Progenitor cell of endocrine pancreas (in vitro differentiated cells): ENCODE measurements at places on chromosomes 11 and 22. TPM values are rescaled to one million over a fixed set of nuclear protein-coding genes. Genes with fewer than 3 reads are reported as not detected.

- DNase-seq = no peak
Measured at GRCh38 chr11:118894192-118894591, 10.5 kb downstream of the CXCR5 start.

GRCh38 chr11:113339929-113340589 is 25.7 kb downstream of the TTC12 start:
- DNase-seq = no peak

- no peak for DNase-seq
Measured at GRCh38 chr11:131850507-131850906, 480.1 kb downstream of the NTM start.

DNA sequence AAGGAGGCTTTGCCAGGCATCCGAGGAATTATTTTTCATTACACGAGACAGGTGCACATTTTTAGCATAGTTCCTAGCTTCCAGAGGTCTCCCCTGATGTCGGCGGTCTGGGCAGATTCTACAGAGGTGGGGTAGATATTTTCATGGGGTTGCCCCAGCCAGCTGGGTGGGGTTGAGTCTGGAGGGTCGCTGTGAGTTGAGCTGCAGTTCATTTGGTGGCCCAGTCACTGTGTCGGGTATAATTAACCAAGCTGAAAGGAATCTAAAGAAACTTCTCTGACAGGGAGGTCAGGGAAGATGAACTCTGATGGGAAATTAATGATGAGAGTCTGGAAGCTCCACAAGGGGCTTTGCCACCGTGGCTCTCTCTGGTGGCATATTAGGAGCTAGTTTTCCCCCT is 233.7 kb upstream of the NAV2 start:
- DNase-seq = no peak

GRCh38 chr11:119149018-119149785 is at the start of gene ABCG4:
ABCG4 (plus strand) TSS chr11:119149052; CDS start chr11:119149966, 914 bp downstream.
- no peak for DNase-seq

Gene TMPRSS4
- total RNA-seq = 11.3 and 12.1 TPM in 2 replicates
